Activated naive CD4-positive, alpha-beta T cell treated with anti-CD3 and anti-CD28 coated beads, Interleukin-2, amount 10 ng/mL, durations not matched to agents 7 days and 5 days (primary cell): ENCODE measurements at places on chromosomes 6 and 20.

GRCh38 chr20:35461620-35462019, 6.2 kb downstream of the CEP250 start:
- no peak for DNase-seq

DNA sequence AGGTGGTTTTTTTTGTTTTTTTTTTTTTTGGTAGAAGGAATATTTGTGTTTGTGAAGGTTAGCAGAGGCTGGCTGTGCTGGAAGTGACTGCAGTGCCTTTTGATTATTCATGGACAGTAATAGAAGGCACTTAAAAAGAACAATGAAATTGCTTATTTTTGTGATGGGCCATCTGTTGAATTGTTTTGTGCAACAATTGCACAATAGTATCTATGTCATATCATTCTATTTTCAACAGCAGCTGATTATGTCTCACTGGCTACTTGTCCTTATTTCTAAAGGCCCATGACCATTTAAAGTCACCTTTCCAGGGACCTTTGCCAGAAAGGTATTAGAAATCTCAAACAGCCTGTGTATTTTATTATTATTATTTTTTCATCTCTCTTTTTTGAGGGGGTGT, 70.6 kb downstream of the AFG1L start:
- DNase-seq = no peak

DNA sequence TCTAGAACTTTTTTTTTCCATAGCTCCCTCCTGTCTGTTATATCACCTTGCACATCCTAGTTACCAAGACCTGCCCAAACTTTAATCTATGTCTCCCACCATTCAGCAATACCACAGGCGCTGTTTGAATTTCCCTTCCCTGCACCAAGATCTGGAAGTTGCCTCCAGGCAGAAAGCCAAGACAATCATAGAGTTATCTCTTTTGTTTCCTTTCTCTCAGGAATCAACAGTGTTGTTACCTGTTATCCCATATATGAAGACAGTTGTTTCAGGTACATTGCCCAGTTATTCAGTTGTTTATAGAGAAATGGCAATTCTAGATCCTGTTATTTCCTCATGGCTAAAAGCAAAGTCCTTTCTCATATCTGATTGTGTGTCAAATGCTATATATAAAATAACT, 63.2 kb downstream of the PDSS2 start:
- DNase-seq = no peak

DNA sequence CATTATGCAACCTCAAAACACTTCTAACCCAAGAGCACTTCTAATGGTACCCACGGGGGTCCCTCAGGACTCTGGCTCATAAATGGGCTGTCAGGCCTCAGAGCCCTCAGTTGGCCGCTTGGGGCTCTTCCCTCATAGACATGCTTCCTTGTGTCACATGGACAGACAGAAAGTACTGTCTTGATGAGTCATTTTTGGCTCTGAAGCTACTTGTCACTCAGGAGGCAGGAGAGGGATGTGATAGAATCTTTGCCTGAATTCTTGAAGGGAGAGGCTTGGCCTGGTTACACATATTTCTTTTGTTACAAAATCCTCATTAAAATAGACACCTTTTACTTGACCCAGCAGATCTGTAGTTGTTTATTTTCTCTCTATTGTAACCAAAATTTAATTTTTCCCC, 15.1 kb upstream of the EDN1 start:
- no peak for DNase-seq

DNA sequence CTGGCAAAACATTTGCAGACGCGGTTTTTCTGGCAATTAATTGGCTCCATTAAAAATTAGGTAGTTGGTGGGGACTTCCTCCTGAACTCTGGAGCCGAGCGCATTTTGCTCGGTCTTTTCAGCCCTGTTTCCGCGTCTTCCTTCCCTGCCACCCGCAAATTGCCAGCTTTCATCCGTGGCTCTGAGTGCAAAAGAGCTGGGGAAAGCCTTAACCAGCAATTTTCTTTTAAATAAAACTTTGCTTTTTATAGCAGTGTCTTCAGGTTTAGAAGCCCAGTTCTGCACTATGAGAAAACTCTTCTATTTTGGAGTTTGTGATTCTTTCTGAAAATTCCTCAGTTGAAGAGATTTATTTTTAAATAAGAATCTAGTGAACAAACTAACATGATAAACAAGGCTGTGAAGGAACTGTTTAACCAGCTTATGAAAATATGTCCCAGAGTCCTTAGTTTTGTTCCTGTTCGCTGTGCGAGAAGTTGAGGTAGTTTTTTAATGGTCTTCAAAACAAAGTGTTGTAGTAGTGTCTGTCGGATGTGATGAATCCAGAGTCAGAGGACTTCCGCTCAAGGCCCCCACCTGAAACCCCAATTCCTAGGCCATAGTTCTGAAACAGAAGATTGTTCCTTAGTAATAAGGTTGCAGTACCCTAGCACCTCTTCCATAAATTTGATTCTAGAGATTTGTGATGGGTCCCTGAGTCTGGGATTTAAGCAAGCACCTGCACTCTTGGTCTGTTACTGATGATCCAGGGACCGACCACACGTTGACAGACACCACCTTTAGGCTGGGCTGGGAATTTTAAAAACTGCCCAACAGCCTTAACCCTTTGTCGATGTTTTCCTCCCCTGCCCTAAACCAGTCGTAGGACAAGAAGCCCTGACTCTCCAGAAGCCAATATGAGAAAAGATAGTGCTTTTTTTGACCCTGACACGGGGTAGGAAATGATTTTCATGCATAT, 950 bp downstream of the KCTD20 start:
- DNase-seq = peak; percentile 45

GRCh38 chr6:156686301-156686994, 90.7 kb upstream of the ARID1B start:
- peak; percentile 56 for DNase-seq

GRCh38 chr6:5676701-5677100, 330.0 kb downstream of the NRN1 start:
- DNase-seq = no peak

DNA sequence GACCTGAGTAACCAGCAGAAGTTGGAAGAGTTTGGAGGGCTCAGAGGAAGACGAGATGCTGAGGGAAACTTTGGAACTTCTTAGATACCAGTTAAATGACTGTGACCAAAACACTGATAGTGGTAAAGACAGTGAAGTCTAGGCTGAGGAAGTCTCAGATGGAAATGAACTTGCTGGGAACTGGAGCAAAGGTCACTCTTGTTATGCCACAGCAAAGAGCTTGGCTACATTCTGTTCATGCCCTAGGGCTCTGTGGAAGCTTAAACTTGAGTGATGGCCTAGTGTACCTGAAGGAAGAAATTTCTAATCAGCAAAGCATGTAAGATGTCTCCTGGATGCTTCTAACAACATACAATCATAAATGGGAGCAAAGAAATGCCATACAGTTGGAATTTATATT, 24.7 kb downstream of the WDR27 start:
- no peak for DNase-seq

DNA sequence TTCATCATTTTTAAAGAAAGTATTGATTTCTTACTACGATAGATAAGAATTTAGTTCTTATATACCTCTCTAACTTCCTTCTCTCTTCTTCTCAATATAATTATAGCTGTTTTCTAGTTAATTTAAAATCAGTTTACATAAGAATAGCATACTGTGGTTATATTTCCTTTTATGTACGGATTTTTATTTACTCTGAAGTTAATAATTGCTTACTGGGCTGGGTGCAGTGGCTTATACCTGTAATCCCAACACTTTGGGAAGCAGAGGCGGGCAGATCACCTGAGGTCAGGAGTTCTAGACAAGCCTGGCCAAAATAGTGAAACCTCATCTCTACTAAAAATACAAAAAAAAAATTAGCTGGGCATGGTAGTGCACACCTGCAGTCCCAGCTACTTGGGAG, 9.7 kb downstream of the ACSS2 start:
- no peak for DNase-seq

- DNase-seq = no peak
Observed at GRCh38 chr6:143187238-143187923, 126.7 kb downstream of the AIG1 start.

DNA sequence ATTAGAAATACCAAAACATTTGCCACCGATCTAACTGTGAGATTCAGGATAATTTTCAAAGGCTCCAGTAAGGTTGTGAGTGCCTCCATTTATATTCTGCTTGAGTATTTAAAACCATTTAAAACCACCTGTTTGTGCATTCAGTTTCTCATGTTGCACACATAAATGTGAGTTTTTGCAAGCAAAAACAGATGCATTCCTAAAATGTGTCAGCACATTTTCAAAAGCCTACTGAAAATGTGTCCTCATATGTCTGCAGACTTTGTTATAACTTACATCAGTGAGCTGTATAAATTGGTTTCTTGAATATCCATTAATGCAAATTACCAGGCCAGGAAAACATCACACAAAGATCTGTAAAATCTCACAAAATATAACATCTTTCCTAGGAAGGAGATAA, 676.6 kb upstream of the EPHA7 start:
- DNase-seq = no peak

GRCh38 chr6:9646342-9647070, 768.4 kb downstream of the TFAP2A start:
- DNase-seq = no peak

DNA sequence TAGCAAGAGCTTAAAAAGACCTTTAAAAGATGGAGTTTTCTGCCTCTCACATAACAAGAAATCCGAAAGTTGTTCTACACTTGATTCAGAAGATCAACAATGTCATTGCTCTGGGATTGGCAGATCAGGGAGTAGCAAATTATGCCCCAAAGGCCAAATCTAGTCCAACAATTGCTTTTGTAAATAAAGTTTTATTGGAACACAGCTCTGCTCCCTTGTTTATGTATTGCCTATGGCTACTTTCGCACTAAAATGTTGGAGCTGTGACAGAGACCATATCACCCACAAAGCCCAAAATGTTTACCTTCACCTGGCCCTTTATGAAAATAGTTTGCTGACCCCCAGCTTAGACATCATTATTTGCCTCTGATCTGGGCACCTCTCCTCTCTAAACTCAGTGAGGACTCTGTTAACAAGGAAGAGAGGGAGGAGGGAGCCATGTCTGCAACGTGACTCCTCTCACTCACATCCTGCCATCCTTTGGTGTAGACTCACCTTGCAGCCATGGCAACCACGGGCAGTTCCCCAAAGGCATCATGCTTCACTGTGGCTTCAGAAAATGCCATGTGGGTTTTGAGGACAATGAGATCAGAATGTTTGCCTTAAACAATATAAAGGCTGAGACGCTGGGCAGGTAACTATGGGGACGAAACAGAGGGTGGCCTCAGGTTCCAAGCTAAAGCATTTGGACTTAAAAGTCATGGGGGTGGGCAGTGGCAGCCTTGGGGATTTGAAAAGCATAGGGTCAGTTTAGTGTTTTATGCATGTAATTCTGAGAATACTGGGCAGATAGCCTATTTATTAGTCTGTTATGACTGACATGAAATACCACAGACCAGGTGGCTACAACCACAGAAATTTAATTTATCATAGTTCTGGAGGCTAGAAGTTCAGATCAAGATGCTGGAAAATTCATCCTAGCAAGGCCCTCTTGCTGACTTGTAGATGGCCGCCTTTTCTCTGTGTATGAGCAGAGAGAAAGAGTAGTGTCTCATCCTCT, 149.7 kb upstream of the TNFAIP3 start:
- DNase-seq = peak; percentile 84

DNA sequence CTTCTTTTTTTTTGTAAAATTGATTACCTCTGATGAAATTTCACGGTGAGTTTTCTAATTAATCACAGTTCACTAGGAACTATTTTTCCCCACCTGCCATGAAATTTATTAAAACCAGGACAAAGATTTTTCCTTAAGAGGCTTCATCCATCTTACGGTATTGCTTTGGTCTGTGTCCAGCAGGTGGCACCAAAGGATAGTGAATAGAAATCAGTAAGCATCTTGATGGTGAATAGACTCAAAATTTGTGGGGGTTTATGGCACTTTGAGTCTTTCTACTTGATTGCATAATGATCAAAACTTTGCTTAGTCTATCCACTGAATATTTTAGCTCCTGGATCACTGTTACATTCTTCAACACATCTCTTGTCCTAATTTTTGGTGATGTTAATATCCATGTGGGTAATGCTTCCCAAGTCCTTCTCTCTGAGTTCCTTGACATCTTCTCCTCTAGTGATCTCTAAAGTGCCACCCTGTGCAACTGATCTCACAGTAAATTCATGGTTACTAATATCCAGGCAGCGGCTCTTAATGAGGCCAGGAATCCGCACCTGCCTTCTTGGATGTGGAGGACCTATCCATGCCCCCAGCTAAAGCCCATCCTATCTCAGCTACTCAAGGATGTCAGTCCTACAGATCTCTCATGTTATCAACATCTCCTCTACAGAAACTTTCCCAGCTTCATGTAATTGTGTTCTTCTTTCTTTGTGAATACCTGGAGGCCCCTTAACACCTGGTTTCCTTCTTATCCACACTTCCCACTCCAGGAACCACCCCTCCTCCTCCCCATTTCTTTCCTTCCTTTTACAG, 54.5 kb downstream of the STMND1 start:
- peak; percentile 64 for DNase-seq
